ENCODE measurements at places on chromosomes 12 and 14. TPM values are rescaled to one million over a fixed set of nuclear protein-coding genes. Genes with fewer than 3 reads are reported as not detected.

- H3K4me1 ChIP-seq = no peaks in the 10 kb centered on the region
- peaks cover 20% of the 10 kb centered on the region for H3K36me3 ChIP-seq
- no peak overlapping the region for H3K4me3 ChIP-seq
- H3K27me3 ChIP-seq = no peaks in the 10 kb centered on the region
- no peak for DNase-seq
Measured at GRCh38 chr14:71011479-71011878, 104.2 kb downstream of the PCNX1 start.

DNA sequence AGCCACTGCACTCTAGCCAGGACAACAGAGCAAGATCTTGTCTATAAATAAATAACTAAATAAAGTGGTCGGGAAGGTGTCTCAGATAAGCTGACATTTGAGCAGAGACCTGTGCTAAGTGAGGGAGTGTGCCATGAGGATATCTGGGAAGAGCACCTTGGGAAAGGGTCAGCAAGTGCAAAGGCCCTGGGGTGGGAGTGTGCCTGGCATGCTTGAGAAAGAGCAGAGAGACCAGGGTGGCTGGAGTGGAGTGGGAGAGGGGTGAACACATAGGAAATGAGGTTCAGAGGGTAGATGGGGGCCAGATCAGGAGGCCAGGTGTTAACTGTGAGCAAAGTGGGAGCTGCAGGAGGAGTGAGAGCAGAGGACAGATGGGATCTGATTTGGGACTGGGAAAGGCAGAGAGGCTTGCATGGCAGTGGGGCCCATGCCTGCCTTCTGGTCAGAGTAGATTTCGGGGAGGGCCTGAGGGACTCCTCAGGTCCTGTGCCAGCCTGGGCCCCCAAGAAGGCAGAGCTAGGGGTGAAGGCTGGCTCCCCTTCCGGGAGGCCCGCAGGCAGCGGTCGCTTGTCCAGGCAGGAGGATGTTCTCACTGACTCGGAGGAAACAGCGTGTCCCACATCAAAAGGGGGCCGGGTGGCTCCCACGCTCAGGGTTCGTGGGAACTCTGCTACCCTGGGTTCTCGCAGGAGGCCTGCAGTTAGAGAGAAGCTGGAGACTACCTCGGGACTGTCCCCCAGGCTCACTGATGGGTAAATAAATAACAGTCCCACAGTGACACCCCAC lies 32.6 kb downstream of the DTX1 start:
- peaks cover 44% of the 10 kb centered on the region for H3K27me3 ChIP-seq
- no peak overlapping the region for H3K4me3 ChIP-seq
- peaks cover 7% of the 10 kb centered on the region for H3K4me1 ChIP-seq
- H3K36me3 ChIP-seq = no peaks in the 10 kb centered on the region
- DNase-seq = no peak

The IL23A gene
- total RNA-seq = not detected

The SLC25A47 gene
- total RNA-seq = not detected

The LTBR gene
- total RNA-seq = 1.6 TPM

DNA sequence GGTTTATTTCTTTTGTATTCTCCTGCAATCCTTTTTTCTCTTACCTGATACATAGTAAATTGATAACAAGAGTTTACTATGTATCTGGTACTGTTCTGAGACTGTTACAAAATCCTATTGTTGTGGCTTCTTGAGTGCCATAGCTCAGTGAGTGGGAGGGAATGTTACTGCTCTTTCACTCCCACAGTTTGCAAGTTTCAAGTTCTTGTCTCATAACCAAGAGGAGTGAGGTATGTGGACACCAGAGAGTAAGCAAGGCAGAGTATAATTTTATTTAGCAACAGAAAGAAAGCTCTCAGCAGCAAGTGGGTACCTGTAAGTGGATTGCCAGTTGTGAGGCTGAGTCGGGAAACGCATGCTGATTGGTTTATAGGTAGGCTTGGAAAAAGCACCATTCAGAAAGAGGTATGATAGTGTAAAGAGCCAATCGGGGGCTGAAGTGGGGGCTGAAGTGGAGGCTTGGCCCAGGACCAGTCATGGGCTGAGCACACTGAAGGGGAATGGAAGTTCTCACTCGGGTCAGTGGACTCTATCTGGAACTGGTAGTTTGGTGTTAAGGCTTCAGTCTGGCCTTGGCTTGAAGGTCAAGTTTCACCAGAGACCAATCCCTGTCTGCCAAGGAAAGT lies 850.8 kb downstream of the TMTC2 start:
- H3K4me3 ChIP-seq = no peak overlapping the region
- H3K27ac ChIP-seq = no peak overlapping the region
- no peaks in the 10 kb centered on the region for H3K36me3 ChIP-seq
- no peaks in the 10 kb centered on the region for H3K27me3 ChIP-seq

DNA sequence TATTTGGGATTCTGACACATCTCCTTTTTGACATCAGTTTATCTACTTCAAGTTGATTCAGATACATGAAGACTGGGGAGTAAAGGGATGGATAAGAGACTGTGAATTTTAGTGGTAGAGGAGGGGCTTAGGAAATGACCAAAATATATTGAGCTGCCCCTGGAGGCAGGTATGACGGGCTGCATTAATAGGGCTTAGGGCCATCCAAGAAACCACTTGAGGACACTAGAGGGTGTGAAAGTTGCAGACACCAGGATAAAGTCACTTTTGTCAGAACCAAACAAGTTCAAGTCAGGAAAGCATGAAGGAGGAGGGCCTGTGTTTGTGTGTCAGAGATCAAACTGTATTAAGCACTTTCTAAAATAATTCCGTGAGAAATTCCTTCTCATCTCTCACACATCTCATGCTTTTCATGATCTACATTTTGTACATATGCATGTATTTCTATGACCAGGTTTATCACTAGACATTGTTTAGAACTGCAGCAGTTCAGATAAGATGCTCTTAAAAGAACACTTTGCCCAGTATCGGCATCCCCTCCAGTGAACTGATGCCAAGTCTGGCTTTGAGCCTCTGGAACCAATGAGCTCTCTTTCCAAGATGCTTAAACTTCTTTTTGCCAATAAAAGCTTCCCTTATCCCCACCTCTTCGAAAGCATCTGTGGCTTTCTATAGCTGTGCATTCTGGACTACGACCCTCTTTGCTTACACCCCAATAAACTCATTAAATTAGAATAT lies 136.9 kb downstream of the SLC38A1 start:
- no peak overlapping the region for H3K27ac ChIP-seq
- no peak for DNase-seq
- no peaks in the 10 kb centered on the region for H3K36me3 ChIP-seq
- H3K4me3 ChIP-seq = no peak overlapping the region
- peaks cover 18% of the 10 kb centered on the region for H3K27me3 ChIP-seq
- no peaks in the 10 kb centered on the region for H3K4me1 ChIP-seq

The SLC38A4 gene
- total RNA-seq = not detected

GRCh38 chr12:26647088-26647487 lies 185.9 kb downstream of the ITPR2 start:
- H3K4me1 ChIP-seq = peaks cover 4% of the 10 kb centered on the region
- H3K36me3 ChIP-seq = peaks cover 13% of the 10 kb centered on the region
- no peak overlapping the region for H3K4me3 ChIP-seq
- no peak for DNase-seq

The TPH2 gene
- total RNA-seq = 0.23 TPM

DNA sequence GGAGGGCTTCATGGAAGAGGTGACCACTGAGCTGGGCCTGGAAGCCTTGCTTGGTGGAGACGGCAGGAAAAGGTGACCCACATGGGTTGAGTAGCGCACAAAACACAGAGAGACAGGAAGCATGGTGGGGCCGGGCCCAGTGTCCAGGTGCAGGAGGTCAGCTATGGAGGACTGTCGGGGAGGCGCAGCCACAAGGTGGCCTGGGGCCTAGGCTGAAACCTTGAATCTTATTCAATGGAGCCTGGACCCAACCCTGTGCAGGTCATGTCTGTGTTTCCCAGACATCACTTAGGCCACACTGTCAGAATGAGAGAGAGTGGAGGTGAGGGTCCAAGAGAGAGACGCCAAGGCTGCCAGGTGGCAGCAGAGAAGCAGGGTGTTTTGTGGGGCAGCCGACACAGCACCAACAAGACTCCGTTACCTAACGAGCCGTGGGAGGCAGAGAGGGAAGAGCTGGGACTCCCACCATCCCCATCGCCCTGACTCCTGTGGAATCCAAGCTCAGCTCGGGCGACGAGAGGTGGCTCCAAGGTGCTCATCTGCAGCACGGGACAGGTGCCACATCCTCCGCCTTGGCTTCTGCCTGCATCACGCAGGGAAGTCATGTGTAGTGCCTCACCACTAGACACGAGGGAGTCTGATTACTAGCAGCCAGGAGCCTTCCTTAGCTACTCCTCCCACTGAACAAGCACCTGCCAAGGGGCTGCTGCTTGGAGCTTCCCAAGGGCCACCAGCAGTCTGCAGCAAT lies 38.7 kb downstream of the DEGS2 start:
- DNase-seq = no peak
- H3K36me3 ChIP-seq = peaks cover 7% of the 10 kb centered on the region
- peaks cover 4% of the 10 kb centered on the region for H3K4me1 ChIP-seq
- H3K4me3 ChIP-seq = no peak overlapping the region

GRCh38 chr12:115260762-115261675 lies 577.0 kb upstream of the TBX3 start:
- no peak for DNase-seq
- no peaks in the 10 kb centered on the region for H3K36me3 ChIP-seq
- H3K4me1 ChIP-seq = no peaks in the 10 kb centered on the region
- peaks cover 2% of the 10 kb centered on the region for H3K27me3 ChIP-seq
- H3K27ac ChIP-seq = no peak overlapping the region

- H3K36me3 ChIP-seq = no peaks in the 10 kb centered on the region
- no peak for DNase-seq
- H3K27me3 ChIP-seq = no peaks in the 10 kb centered on the region
- H3K4me1 ChIP-seq = no peaks in the 10 kb centered on the region
- H3K4me3 ChIP-seq = no peak overlapping the region
- H3K27ac ChIP-seq = no peak overlapping the region
Measured at GRCh38 chr12:29229937-29230336, 80.9 kb downstream of the FAR2 start.

- H3K27ac ChIP-seq = no peak overlapping the region
- H3K27me3 ChIP-seq = no peaks in the 10 kb centered on the region
- H3K4me1 ChIP-seq = peaks cover 31% of the 10 kb centered on the region
- H3K36me3 ChIP-seq = no peaks in the 10 kb centered on the region
- DNase-seq = no peak
Measured at GRCh38 chr12:51911307-51911706, 4.0 kb downstream of the ACVRL1 start.

DNA sequence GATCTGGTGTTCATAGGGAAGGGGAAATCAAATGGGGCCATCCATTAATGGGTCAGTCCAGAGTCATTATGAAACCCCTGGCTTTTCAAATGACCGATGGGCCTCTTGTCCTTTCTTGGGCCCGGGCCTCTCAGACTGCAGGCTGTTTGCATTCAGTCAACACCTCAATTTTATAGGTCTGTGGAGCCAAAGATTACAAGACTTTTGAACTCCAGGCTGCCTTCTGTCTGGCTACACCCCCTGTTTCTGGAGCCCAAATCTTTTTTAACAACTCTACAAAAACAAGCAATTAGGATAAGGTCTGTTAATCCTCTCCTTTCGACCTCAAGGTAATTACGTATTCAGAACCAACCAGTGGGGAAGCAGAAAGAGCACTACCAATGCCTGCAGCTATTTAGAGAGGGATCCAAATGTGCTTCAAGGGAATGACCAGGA lies 35.6 kb downstream of the DUSP6 start:
- H3K27me3 ChIP-seq = no peaks in the 10 kb centered on the region
- H3K4me3 ChIP-seq = peak overlapping the region; percentile 28
- no peak for DNase-seq

Measured in neural crest cell (in vitro differentiated cells).